ENCODE measurements at places on chromosomes 2 and 18.

DNA sequence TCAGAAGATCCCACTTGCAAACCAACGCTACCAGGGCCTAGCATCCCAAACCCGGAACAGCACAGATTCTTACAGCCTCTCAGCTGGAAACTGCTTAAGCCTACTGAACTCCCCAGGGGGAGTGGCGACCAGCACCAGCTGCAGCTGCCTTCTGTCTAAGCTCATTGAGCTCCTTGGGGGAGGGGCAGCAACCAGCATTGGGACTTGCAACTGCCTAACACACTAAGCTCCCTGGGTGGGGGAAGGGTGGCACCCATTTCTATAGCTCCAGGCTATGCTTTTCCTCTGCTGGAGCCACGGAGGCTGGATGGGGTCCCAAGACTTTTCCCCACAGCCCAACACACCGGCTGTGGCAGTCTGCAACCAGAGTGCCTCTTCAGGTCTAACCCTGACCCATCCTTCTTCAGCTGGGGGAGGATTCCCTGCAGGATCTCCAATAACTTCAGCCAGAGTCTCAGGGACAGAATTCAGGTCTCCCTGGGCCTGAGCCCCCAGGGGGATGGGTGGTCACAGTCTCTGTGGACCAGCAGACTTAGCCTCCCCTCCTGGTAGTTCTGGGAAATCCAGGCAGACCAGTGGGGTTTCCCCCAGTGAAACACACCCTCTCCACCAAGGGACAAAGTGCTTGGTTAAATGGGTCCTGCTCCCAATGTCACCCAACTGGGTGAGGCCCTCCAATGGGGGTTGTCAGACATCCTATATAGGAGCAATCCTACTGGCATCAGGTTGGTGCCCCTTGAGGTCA is 45.9 kb upstream of the ITGA4 start:
- DNase-seq, result no peak

DNA sequence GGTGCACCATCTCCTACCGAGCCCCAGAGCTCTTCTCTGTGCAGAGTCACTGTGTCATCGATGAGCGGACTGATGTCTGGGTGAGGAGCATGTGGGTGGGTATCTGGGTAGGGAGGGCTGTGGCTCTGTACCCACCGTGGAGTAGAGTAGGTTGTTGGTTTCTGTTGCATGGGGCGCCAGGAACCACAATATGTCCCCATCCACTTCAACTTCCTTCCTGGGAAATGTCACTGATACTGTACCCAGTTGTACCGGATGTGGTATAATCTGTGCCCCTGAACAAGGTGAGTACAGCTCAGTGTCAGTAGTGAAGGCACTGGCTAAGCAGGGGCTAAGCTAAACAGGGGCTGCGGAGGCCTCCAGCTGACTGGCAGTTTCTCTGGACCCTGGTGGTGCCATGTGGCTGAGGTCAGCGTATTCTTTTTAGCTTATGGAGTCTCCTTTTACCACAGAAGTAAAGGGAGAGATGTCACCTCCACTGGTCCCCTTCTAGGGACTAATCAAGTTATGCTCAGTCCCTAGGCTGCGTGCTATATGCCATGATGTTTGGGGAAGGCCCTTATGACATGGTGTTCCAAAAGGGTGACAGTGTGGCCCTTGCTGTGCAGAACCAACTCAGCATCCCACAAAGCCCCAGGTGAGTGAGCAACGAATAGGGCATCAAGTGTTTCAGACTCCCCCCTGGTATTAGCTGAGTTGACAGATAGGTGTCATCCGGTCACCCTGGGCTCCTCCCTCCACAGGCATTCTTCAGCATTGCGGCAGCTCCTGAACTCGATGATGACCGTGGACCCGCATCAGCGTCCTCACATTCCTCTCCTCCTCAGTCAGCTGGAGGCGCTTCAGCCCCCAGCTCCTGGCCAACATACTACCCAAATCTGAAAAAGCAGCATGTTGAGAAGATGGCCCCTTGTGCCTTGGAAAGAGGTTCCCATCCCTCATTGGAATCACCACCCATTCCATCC is 2.7 kb downstream of the STK16 start:
- peak; percentile 50 for DNase-seq

GRCh38 chr2:101360232-101360631 is 27.1 kb downstream of the CREG2 start:
- DNase-seq, result no peak

DNA sequence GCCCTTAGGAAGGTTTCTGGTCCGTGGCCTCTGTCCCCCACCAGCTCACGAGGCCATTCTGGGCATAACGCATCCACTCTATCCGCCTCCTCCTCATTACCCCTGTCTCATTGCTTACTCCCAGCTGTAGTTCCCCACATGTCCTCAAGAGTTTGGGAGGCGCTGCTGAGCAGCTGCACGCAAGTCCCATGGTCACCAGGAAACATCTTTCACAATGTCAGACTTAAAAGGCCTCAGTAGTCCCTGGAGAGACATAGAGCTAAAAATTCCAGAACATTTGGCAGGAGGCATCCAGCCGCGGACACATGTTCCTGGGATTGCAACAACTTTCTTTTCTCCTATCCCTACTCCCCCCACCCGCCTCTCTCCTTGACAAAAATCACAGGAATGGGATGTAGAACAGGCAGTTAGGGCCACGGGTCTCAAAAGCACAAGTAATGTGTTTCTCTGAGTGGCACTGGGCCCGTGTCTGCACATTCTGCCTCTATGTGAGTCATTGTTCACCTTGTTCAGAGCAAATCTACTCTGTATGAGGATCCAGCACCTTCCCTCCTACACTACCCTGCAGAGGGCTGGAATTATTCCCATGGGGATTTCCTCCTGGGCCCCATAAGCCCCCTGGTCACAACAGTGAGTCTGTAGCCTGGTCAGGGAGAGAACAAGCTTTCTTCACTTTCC is 8.1 kb downstream of the LBH start:
- peak; percentile 62 for DNase-seq

GRCh38 chr2:233125455-233126065 is 65.4 kb downstream of the INPP5D start:
- DNase-seq, result no peak

Data from activated T-helper 2 cell treated with anti-CD3 and anti-CD28 coated beads, Interferon-gamma antibody, Interleukin-2, Interleukin-4, amounts not matched to agents 10 μg/mL and 5 μg/mL and 100 μg/mL, durations not matched to agents 14 hours and 24 hours and 36 hours (primary cell).